Stimulated activated CD4-positive, alpha-beta T cell treated with anti-CD3 and anti-CD28 coated beads, TNF-alpha, amount 100 ng/mL, for 48 hours (primary cell): ENCODE measurements at places on chromosomes 6 and 20.
A peak's percentile ranks its signal among the peaks of the same experiment; 100 is the strongest.

- DNase-seq, result no peak
These were observed 67.9 kb upstream of the E2F3 start for GRCh38 chr6:20333721-20334269.

- DNase-seq, result no peak
These were observed 86.6 kb downstream of the SESN1 start for GRCh38 chr6:109008054-109008453.

DNA sequence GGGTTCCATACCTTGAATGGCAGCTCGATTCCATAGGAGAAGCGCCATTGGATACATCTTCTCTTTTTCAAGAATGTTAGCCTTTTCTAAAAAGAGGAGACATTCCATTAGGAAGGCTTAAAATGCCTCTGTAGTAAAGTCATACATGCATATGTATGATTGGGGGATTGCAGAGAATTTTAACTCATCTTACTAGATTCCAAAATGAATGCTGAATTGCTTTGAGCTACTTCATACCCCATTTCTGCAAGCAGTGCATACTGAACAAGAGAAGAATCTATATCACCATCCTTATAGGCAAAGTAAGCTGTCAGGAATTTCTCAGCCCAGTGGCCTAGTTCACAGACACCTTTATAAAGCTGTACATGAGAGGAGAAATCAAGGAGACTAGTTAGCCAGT lies 80.3 kb downstream of the NDUFAF5 start:
- no peak for DNase-seq

- no peak for DNase-seq
These were observed 103.7 kb downstream of the OGFRL1 start for GRCh38 chr6:71392276-71392675.

- no peak for DNase-seq
These were observed 169.0 kb downstream of the QKI start for GRCh38 chr6:163583558-163583957.

GRCh38 chr20:39453890-39454289 lies 491.7 kb downstream of the DHX35 start:
- DNase-seq, result no peak

GRCh38 chr6:52649536-52650160 lies 21.3 kb upstream of the TMEM14A start:
- DNase-seq, result no peak

DNA sequence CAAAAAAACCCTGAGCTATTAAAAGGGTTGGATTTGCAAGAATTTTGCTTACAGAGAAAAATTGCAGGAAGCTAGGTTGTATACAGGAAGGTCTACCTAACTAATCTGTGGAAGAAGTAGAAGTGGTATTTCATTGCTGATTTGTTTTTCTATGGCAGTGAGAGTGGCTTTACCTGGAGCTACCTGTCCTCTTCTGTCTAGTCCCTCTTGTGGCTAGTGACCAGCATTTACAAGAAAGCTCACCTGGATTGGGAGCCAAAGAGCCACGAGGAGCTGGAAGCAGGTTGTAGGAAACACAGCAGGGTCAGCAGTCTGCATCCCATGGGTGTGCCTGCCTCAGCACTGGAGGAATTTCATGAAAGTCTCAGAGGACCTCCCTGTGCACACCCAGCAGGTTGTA lies 120.3 kb upstream of the RALGAPA2 start:
- no peak for DNase-seq

DNA sequence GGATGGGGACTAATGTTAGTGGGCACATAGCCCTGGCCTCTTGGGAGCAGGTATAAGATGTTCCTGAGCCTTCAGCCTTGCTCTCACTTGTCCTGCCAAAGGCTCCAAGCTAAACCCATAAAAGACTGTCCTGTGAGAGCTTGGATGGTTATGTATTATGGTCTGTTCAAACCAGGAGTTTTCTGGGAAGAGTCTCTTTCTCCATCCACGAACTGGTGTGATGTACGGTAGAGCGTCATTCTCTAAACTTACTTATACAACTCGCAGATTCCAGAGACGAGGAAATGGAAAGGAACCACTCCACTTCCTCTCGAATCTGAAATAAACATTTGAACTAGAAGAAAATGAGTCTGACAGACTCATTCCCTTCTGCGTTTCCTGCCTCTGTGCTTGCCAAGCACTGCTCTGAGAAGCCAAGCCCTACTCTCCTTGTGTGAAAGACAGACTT lies 5.3 kb downstream of the SOBP start:
- DNase-seq, result no peak

DNA sequence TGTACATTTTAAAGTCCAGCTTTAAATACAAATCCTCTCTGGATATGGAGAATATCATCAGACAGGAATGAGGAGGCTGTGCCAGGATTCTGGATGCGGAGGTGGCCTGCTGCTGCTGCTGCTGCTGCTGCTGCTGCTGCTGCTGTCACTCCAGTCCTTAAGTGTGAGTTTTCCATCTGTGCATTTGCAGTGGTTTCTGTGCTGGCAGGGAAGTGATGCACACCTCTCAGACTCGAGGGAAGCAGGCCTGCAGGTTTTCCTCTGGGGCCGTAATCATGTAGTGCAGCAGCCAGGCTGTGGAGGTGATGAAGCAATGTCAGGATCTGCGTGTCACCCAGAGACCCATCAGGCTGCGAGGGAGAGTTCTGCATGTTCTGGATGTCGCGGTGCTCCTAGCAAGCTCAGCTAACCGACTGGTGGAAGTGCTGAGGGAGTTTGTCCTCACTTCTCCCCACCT lies 32.0 kb downstream of the CFAP61 start:
- no peak for DNase-seq

DNA sequence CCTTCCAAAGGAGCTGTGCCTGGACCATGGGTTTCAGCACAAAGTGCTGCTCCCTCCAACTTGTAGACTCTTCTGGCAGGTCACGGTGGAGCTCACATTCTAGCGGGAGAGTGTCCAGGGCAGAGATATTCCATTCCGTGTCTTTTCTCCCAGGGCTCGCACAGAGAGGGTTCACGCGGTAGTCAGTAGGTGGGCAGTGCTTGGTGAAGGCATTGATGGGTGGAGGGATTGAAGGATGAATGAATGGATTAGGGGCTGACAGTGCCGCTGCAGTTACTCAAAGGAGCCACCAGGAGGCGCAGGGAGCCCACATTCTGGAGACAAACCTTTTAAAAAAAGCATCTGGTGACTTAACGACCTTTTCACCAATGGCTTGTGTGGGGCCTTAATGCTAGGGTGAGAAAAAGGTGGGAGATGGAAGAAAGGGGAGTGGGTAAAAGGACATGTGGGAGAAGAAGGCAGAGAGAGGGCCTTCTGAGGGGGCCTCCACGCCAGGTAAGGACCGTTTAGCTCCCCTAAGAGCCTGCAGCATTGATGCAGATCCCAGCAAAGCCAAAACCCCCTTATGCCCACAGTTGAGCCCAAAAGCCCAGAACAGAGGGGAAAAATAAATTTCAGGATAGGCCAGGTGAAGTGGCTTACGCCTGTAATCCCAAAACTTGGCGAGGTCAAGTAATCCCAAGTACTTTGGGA lies 17.5 kb upstream of the FAM110A start:
- DNase-seq, result peak; percentile 33

DNA sequence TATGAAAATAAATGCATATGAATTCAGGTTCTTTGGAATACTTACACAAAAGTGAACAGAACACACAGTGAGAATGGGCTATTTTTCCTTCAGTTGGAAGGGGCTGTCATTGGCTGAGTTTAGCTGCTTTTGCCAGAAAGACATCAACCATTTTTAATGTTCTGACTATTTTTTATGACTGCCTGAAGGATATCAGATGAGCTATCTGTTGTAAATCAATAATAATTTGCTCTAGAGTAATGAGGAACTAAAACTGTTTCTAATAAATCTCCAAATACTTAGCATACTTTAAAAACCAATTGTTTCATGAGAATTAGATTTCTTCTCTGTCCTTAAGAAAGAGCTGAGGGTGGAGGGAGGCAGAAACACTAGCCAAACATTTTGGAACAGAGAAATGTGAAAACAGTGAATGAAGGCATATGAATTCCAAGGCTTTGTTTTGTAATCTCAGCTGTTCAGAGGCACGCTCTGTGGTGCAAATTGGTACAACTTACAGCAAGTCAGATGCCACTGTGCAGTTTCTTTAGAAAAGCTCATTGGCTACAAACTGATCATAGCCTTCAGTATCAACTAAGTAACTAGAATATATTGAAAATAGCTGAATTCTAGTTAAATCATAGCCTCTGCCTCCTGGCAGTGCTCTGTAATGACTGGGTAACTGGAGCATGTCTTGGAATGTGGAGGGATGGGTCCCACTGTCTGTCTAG lies 228.9 kb upstream of the JAG1 start:
- DNase-seq, result no peak

GRCh38 chr6:169783401-169783800 lies 32.0 kb downstream of the ERMARD start:
- DNase-seq, result no peak

DNA sequence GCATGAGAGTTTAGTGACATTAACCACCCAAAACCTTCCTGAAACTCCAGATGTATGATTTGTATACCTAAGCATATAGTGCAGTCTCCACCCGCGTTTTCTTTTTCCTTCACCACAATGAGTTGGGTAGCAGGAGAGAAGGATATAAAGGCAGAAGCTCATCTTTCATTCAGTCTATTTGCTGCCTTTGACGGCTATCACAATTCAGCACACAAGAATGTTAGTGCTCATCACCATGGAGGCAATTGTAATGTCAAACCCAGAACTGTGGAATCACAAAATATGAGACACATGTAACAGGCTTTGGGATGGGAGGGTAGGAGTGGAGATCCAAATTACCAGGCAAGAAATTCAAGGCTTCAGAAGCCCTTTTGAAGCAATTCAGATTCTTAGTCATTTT lies 17.6 kb downstream of the ZHX3 start:
- DNase-seq, result no peak

DNA sequence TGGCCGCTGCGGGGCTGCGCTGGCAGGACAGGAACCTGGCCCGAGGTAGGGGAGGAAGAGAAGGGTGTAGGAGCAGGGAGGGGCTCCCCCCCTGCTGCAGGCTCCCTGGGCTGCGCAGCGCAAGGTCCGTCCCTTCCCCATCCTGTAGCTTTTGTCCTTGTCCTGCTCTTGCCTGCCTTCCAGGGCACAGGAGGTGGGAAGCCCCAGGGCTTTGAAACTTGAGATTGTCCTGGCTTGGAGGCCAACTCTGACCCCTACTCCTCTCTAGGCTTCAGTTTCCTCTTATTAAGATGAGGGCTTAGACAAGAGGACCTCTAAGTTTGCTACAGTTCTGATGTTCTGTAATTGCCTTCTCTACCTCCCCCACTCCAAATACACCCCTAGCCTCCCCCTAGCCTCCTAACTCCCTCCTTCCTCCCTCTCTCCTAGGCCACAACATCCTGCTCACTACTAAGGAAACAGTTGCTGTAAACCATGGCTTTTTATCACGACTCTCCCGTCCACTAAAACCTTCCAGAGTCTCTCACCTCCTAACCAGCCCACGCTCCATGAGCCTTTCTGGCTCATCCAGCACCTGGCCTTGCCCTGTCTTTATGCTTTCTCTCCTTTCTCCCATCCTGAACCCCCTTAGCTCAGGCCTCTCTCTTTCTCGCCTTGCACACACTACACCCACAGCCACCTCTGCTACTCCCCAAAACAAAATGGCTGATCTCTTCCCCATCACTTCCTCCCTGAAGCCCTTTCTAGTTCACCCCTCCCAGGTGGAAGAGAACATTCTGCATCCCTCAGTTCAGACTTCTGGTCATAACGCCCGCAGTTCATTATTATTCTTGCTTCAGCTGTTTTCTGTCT lies 10.2 kb downstream of the UNC5CL start:
- no peak for DNase-seq

DNA sequence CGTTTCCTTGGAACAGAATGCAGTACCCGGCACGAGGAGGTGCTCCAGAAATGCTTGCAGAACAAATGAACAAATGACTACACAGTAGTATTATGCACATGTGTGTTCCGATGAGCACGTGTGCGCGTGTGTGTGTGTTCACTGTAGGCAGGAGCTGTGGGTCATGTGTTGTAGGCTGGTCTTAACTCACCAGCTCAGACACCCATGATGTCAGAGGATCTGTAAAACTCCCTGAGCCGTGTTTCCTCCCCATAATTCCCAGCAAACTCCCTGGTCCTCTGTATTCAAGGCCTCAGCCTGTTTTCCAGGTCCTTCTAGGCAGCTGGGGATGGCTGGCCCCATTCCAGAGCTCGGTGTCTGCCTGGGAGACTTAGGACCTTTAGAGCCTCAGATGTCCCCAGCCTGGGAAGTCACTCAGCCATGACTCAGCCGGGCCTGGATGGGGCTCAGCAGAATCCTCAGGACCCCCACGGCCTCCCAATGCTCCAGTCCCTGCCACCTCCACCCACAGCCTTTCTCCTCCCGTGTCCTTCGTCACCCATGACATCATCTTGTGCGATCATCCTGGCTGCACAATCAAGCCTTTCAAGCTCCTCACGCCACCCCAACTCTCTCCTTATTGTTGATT lies 475.0 kb upstream of the SULF2 start:
- no peak for DNase-seq

DNA sequence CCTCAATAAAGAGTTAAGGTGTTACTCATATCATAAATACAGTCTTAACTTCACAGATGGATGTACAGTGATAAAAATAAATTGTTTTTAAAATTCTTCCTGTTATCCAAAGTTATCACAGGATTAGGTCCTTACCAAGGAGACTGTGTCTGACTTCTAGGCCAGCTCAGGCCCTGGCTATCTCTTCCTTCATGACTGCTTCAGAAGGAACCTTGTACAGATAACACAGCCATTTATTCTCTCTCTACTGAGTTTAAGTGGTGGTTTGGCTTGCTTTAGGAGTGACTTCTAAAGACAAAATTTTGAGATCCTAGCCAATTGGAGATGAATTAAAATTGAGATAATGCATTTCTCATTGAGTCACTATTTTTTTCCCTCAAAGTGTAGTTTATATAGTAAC lies 40.8 kb upstream of the RNF182 start:
- DNase-seq, result no peak

GRCh38 chr20:44520881-44521280 lies 989 bp downstream of the SERINC3 start:
- no peak for DNase-seq

GRCh38 chr20:33899106-33899505 lies 88.0 kb downstream of the CHMP4B start:
- DNase-seq, result no peak

GRCh38 chr6:159099961-159100360 lies 55.2 kb upstream of the TAGAP start:
- DNase-seq, result no peak

- DNase-seq, result no peak
These were observed 1.8 kb upstream of the FASTKD5 start for GRCh38 chr20:3161316-3162079.

DNA sequence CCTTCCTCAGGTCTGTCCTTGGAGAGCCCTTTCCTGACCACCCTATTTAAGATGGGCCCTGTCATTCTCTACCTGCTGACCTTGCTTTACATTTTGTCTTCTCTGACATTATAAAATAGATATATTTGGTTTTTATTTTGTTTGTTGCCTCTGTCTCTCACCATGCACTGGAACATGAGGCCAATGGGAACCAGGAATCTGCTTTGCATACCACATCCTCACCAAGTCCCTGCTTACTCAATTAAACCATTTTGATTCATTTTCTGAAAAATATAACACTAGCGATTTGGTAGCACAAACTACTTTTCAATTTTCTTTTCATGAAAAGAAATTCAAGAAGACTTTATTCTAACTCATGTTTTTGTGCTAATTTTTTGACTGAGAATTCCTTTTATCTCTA lies 32.8 kb upstream of the POPDC3 start:
- no peak for DNase-seq
